ENCODE measurements at places on chromosomes 2 and 18.

DNA sequence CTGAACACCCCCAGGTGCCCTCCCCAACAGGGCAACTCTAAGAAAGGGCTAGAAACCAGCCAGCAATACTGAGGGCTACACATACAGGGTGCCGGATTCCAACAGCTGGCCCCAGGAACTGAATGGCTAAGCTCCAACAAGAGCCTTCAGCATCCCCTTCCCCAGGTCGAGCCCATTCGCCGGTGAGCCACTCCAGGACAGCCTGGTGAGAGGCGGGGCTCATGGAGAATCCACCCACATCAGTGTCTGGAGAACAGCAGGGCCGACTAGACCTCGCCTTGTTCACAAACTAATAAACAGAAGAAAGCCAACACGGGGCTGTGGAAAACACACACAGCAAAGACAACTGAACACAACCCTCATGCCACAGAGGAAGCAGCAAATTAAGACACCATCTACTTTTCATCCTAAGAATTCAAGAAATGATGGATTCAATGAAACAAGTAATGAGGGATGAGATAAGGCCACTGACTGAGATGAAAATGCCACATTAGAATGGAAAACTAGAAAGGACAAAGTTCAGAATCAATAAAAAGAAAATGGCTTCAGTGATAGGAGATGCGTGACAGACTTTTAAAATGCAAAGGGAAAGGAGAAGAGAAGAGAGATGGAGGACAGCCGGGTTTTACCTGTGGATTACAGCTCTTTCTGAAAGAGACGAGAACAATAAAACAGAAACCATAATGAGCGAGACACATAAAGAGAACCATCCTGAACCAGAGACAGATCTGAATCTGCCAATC is 8.2 kb downstream of the PER2 start:
- DNase-seq = no peak

GRCh38 chr2:129778584-129778877 is 200.9 kb upstream of the RAB6C start:
- peak; percentile 15 for DNase-seq

- DNase-seq = no peak
Observed at GRCh38 chr2:206408323-206409320, 34.7 kb upstream of the ADAM23 start.

- DNase-seq = no peak
Observed at GRCh38 chr18:11091746-11092145, 57.6 kb downstream of the PIEZO2 start.

DNA sequence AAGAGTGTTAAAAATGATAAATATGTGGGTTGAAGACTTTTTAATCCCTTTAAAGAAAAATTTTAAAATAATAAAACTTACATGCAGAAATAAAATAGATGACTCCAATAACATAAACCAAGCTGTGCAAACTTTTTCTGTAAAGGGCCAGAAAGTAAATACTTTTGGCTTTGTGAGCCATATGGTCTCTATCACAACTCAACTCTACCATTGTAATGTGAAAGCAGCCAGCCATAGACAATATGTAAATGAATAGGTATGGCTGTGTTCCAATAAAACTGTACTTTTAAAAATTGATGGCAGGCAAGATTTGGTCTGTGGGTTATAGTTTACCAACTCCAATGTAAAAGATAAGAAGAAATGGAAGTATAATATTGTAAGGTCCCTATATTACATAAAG is 45.2 kb downstream of the SNED1 start:
- DNase-seq = no peak

DNA sequence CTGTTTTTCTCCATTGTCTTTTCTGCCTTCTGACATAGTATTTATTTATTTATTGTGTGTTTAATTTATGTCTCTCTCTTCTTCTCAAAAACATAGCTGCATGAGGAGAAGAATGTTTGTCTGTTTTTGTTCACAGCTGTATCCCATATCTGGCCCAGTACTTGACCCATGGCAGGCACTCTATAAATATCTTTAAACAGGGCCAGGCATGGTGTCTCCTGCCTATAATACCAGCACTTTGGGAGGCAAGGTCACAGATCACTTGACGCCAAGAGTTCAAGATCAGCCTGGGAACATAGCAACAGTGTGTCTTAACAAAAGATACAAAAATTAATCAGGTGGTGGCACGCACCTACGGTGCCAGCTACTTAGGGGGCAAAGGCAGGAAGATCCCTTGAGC is 361.3 kb upstream of the KLHL29 start:
- DNase-seq = no peak

GRCh38 chr2:88010136-88010535 is 6.2 kb downstream of the RNU2-63P start:
- no peak for DNase-seq

- DNase-seq = no peak
Observed at GRCh38 chr2:28346587-28346986, 46.1 kb upstream of the FOSL2 start.

DNA sequence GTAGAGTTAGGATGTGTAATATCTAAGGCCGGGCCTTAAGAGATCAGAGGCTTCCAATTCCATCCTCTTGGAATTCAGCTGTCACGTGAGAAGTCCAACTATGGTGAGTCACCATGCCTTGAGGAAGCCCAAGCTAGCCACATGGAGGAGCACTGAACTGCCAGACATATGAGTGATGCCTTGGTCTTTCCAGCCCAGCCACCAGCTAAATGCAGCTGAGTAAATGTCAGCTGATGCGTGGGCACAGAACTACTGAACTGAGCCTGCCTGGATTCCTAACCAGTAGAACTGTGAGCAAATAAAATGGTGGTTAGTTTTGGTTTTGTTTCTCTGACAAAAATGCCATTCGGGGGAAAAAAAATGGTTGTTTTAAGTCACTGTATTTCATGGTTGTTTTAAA is 153.7 kb upstream of the SERTAD2 start:
- no peak for DNase-seq

DNA sequence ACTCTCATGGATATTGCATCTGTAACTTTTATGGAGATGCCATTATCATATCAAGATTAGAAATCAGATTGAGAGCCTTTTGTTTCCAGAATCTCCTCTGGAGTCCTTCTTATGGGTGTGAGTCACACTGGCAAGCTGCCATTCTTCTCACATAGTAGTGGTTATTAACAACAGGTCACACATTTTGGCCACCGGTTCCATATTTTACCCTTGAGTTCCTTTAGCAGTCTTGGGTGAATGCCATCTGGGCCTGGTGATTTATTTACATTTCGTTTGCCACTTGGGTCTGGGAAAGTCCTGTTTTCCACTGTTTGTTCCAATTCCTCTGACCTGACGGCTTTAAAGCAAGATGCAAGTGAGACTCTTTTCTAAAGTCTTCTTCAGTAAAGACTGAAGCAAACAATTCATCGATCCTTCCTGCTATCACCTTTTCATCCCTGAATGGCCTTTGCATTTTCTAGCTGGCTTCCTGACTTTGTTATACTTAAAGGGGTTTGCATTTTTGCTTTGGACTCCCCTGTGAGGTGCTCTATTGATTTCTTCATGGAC is 80.5 kb upstream of the CAVIN2 start:
- no peak for DNase-seq

DNA sequence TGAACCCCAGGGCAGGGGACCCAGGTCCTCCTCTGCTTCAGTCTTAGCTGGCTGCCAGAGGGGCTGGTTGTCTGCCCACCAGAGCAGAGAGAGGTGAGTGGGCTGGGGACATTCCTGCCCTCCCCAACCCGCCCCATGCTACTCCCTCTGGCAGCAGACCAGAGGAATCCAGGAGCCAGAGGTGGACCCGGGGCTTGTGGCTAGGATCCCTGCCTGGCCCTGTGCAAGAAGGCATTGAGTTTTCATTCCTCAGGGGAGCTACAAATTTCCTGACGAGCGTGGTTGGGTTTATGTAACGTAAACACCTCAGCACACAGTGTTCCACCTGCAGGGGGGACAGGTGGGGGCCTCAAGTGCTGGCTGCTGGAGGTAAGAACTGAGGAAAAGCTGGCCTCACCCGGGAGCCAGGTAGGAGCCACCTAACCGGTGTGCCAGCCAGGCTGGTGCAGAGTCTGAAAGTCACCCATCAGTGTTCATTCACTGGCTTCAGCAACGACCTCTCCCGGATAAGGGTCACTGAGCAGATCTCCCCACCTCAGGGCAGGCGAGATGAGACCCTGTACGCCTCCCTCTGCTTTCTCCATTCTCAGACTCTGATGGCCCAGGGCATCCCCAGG is 246.8 kb downstream of the DYSF start:
- no peak for DNase-seq

GRCh38 chr2:7598402-7598801 is 681.2 kb downstream of the RNF144A start:
- DNase-seq = no peak

- DNase-seq = no peak
Observed at GRCh38 chr2:68413466-68413865, 48.4 kb downstream of the PLEK start.

DNA sequence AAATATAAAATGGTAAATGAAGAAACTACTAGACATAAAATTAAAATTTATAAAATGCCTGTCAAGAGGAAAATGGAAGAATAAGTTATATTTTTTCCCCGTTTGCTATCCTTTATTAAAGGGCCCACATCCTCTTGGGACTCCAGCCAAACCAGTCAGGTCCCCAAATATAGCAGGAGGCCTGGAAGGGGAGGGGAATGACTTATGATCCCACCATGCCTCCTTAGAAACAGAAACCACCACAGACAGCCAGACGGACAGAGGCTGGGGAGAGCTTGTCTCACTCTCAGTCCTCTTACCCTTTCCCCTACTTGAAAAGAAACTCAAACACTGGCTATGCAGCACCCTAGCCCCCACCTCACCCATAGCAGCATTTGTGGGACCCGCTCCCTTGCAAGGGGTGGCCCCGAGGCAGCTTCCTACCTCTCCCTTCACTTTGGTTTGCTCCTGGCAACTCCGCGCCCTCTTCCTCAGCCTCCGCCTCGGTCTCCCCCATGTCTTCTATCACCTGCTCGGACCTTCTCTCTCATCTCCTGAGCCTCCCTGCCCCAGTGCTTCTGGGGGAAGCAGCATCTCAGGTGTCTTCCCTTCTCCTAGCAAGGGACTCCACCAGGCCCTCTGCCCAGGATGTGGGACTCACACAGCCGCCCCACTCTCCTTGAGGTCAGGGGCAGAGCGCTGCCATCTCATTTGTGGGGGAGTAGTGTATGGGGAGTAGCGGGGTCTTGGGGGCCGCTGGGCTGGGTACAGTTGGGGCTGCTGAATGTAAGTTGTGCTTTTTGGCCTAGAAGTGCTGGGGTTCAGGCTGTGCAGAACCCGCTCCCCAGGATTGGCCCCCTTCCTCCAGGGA is 37.4 kb upstream of the ANKRD62 start:
- DNase-seq = no peak

GRCh38 chr2:33340280-33340679 is 136.2 kb upstream of the RASGRP3 start:
- no peak for DNase-seq

- DNase-seq = no peak
Observed at GRCh38 chr2:29562319-29562718, 359.1 kb downstream of the ALK start.

- DNase-seq = no peak
Observed at GRCh38 chr2:104109356-104109755, 744.6 kb upstream of the POU3F3 start.

DNA sequence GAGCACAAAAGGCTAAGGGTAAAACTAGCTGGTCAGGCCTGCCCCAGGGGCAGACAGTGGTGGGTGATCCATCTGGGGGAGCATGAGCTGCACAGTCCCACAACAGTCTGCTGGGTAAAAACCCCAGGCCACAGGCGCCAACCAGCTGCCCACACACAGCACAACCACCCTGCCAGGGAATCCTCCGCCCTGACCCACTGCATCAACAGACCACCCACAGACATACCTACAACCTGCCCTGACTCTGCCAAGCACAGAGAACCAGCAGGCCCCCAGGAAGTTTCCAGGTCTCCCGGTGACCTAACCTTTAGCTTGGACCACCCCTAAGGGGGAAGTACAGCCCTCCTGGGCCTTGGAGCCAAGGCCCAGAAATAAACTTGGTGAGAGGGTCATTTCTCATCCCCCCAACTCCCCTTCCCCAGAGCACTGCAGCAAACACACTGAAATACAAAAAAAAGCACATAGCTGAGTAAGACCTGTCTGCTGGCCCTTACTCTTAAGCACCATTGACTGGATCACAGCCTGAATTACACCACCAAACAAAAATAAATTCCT is 118.3 kb upstream of the CAB39 start:
- no peak for DNase-seq

GRCh38 chr2:128369602-128370467 is 51.2 kb upstream of the HS6ST1 start:
- DNase-seq = peak; percentile 41

GRCh38 chr2:200137271-200137670 is 169.2 kb upstream of the SPATS2L start:
- no peak for DNase-seq

DNA sequence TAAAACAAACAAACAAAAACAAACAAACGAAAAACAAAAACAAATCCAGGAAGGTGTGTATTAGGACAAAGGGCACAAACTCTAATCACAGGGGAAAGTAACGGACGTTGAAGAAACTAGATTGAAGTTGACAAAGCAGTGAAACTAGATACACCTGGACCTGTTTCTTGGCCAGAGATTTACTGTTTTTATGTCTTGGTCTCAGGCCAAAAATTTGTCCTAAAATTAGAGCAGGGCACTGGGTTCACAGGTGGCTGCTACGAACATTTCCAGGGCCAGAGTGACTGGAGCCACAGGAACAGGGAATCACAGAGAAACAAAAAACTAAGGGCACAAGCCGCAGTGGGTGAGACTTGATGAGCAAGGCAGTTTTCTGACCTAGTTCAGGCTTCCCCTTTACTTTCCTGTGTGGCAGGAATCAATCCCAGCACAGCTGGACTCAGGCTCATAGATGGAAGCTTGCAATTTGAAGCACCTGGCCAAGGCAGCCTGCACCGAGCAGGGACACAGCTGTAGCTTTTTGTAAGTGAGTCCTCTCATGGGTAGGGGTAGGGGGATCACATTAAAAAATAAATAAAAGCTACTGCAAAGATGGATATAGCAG is 329.4 kb downstream of the DLGAP1 start:
- DNase-seq = no peak

DNA sequence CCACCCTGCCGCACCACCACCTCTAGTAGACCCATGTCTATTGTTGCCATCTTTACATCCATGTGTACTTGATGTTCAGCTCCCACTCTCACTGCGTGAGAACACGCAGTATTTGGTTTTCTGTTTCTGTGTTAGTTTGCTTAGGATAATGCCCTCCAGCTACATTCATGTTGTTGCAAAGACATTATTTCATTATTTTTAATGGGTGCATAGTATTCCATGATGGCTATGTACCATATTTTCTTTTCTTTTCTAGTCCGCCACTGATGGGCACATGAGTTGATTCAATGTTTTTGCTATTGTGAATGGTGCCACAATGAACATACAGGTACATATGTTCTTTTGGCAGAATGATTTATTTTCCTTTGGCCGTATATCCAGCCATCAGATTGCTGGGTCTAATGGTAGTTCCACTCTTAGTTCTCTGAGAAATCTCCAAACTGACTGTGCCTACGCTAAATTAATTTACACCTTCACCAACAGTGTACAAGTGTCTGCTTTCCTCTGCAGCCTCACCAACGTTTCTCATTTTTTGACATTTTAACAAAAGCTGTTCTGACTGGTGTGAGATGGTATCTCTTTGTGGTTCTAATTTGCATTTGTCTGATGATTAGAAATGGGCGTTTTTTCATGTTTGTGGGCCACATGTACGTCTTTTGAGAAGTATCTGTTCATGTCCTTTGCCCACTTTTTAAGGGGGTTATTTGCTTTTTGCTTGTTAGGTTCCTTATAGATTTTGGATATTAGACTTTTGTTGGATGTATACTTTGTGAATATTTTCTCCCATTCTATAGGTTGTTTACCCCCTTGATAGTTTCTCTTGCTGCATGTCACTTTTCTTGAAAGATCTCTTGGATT is 10.5 kb upstream of the ZNF513 start:
- no peak for DNase-seq
